Stimulated activated CD8-positive, alpha-beta memory T cell treated with anti-CD3 and anti-CD28 coated beads, Interleukin-12 subunit alpha, Interleukin-12 subunit beta, amount 100 ng/mL, for 1 hour (primary cell): ENCODE measurements at places on chromosomes 11 and 22.

DNA sequence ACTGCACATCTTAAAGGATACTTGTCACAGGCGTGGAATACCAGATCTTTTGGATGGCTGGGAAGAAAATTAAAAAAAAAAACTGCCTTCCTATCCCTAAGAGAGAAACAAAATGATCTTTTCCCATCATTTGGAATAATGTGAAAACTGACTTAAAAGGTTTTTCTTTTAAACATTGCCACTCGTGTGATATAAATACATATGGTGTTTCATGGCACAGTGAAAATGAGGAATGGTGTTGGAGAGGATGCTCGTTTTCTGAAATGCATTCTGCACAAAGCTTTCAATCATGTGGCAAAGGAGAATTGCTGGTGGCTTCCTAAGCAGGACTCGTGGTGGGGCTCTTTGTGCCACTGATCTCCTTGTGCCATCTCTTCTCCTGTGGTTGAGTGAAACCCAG is 74.9 kb upstream of the LRRC4C start:
- DNase-seq: no peak

GRCh38 chr22:27129266-27129665 is 471.9 kb downstream of the MIAT start:
- no peak for DNase-seq

DNA sequence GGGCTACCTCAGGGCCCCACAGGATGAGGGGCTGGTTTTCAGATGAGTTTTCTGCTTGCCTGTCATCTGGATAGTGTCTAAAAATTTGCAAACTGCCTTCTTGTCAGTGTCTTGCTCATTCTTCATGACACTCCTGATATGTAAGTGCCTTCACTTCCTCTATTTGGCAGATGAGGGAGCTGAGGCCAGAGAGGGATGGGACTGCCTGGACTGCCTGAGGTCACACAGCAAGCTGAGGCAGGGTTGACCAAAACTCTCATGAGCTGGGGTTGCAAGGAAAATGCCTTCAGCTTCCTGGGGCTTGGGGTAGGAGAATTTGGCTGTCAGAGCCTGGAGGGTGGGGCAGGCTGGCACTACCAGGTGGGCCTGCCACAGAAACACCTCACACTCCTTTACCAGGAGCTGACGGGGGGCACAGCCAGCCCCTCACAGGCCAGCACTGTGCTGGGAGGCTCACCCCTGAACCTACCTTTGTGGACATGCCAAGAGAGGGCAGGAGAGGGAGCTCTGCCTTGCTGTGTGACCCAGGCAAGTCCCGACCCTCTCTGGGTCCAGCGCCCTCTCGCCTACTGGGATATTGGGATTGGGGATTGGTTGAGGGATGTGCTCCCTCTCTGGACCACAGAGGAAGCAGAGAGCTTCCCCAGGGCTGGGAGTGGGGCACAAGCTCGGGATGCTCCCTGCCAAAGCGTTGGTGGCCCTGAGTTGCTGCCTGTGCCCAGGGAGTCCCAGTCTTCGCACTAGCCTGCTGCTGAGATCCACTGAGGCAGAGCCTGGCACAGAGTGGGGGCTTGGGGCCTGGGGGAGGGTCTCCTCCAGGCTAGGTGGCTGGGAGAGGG is 1.9 kb upstream of the P2RY6 start:
- no peak for DNase-seq

DNA sequence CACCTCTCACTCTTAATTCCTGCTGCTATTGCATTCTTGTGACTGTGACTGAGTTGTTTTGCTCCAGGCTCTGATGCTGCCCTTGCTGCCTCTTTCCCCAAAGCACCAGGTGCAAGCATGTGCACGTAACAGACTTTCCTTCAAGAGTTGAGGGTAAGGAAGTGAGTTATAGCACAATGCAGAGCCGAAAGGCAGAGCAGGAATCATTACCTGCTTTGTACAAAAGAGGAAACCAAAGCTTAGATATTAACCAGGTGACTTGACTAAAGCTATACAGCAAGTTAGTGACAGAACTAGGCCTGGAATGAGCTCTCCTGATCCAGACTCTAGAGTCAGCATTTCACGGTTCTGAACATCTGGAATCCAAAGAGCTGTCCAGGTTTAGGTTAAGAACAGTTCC is 33.6 kb downstream of the NEU3 start:
- no peak for DNase-seq

DNA sequence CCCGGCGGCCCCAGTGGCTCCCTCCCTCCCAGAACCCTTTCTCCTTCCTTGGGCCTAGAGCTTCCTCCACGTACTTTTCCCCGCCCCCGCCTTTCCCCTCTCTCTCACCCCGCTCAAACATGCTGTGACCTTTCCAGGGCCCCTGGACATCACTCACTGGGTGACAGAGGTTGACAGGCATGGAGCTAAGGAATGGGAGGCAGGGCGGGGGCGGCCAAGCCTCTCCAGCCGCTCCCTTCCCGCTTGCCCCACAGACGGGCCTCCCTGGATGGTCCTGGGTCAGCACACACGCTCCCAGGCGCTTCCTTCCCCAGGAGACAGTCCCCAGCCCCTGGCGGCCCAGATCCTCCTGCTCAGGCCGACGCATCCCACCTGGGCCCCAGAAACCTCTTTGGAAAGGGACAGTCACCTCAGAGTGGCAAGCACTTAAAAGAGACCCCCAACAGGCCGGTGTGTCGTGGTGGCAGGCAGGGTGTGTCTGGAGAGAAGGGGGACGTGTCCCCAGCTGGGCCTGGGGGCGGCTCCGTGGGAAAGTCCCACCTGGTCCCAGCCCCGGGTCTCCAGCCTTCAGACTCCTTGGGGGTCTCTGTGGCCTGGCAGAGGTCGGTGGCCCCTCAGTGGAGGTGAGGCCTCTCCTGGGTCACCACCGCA is 8.8 kb downstream of the H19 start:
- DNase-seq: no peak

DNA sequence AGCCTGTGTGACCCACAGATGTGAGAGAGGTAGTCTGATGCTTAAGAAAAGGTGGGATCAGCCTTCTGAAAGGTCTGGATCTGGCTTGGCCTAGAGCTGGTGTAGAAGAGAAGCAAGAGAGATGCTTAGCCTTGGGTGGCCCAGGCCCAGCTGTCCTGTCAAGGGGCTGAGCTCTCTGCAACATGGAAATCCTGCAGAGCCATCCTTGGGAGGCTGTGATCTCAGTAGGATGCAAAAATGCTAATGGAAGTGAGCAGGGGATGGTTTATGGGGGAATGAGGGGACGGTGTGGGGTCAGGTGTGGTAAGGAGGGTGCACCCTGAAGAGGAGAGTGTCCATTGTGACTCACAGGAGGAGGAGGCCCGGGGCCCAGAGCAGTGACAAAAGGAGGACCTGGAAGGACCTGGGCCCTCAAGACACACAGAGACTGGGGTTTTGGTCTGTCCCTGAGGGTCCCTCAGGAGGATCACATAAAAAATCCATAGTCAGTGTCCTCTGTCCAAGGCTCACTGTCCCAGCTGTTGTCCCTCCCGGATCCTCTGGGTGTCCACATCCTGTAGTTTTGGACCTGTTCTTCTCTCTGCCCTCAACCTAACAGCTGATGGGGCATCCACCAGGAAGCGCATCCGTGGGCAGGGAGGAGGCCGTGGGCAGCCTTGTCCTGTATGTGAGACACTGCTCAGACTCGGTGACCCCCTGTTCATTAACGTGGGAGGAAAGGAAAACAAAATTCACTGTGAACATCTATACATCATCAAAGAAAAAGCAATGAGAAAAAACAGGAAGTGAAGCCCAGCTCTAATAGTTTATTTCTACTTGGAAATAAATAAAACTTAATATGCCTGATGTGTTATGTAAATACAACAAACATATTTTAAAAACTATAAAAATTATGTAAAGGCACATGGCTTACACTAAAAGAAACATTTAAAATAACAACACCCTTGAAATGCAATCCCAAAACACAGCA is 129.8 kb downstream of the ZNF280B start:
- DNase-seq: no peak

- no peak for DNase-seq
Measured at GRCh38 chr11:66820381-66820780, 22.9 kb upstream of the RCE1 start.

DNA sequence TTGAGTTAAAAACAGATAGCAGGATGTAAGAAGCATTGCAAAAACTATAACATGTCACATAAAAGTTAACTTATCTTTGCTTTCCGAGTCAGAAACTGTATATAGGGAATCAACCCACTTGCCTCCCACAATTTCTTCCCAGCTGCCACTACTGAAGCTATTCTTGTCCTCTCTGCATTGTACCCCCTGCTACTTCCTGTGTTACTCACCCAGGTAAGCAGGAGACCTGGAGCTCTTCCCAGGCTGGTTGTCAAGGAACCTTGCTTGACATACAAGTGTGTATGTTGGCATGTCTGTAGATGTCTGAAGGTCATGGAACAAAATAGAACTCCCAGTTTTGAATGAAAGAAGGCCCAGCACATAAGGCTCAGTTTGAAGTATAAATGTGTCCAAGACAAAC is 74.3 kb upstream of the LRRC4C start:
- no peak for DNase-seq

DNA sequence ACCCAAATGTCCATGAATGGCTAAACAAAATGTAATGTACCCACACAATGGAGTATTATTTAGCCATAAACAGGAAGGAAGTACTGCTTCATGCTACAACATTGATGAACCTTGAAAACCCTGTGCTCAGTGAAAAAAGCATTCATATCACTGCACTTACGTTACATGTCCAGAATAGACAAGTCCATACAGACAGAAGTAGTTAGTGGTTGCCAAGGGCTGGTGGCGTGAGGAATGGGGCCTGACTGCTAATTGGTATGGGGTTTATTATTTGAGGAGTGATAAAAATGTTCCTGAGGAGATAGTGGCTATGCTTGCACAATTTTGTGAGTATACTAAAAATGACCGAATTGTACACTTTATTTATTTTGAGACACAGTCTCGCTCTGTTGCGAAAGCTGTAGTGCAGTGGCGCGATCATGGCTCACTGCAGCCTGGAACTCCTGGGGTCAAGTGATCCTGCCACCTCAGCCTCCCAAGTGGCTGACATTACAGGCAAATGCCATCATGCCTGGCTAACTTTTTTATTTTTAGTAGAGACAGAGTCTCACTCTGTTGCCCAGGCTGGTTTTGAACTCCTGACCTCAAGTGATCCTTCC is 7.7 kb upstream of the SYVN1 start:
- no peak for DNase-seq

DNA sequence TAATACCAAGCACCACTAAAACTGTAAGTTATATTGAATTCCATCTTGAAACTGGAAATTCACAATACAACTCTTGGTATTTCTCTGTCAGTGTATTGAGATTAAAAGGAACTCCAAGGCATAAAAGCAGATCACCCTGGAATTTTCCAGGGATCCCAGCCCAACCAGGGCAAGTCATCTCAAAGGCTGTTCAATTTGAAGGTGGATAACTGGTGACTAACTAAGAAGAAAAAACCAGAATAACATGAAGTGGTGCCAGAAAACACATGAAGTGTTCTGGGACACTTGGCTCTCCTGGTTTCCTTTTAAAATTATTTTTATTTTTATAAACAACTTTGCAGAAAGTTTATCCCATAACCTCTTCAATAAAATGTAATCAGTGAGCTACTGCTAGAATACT is 7.8 kb upstream of the BMAL1 start:
- DNase-seq: no peak

- no peak for DNase-seq
Measured at GRCh38 chr22:46104170-46104880, 46.0 kb upstream of the PPARA start.

DNA sequence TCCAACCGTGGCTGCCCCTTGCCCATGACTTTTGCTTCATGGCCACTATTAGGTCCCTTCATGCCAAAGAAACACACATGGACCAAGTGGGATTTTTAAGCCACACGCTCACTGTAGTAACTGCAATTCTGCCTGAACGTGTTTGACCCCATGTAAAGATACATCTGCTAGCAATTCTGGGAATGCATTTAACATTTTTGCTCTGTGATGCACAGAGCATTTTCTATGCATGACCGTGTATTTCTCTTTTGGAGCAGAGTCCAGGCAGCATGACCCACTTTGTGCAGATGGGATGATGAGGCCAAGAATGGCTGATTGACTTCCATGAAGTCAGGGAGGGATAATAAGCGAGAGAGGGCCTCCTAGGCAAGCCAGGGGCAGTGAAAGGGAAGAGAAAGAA is 108.5 kb downstream of the TP53I11 start:
- DNase-seq: no peak

DNA sequence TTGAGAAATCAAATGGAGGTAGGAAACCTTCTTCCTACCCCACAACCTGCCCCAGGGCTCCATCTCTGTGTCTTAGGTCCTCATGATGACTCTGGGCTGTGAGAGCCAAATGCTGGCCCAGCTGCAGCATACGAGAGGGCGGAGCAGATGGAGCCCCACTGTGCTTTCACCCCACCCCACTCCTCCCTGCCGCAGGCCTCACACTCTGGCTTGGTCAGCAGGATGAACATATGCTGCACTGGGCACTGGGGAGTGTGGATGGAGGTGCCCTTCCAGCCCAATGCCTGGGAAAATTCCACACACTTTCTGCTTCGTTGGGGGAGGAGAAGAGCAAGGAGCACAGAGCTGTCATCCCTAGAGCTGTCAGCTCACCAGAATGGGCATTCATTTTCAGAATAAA is 271.6 kb upstream of the CADM1 start:
- DNase-seq: no peak

- no peak for DNase-seq
Measured at GRCh38 chr11:19931141-19931770, 218.6 kb downstream of the NAV2 start.

DNA sequence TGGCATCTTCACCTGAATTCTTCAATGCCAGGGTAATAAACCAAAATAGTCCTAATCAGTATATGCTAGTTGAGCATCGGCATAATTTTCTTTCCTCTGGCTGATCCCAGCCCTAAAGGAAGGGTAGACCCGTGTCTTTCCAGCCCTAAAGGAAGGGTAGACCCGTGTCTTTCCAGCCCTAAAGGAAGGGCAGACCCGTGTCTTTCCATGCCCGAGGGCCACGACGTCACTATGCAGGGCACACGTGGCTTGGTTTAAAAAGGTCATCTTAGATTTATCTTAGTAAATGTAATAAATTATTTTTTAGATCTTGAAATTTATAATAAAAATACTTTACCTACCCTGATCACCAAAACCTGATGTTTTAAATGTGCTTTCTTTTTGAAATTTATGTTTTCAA is 45.5 kb downstream of the BID start:
- DNase-seq: no peak

GRCh38 chr22:45831394-45831793 is 145.6 kb downstream of the WNT7B start:
- DNase-seq: no peak

- no peak for DNase-seq
Measured at GRCh38 chr11:108929241-108929640, 264.4 kb downstream of the DDX10 start.

- DNase-seq: no peak
Measured at GRCh38 chr22:35308480-35309021, 8.9 kb downstream of the TOM1 start.

GRCh38 chr22:50445071-50445879 is 29.6 kb downstream of the SBF1 start:
- DNase-seq: peak; percentile 25
